NCI-H524 treated with DMSO at 0.1 percent for 48 hours (cell line): ENCODE measurements at places on chromosomes 11 and 22.

DNA sequence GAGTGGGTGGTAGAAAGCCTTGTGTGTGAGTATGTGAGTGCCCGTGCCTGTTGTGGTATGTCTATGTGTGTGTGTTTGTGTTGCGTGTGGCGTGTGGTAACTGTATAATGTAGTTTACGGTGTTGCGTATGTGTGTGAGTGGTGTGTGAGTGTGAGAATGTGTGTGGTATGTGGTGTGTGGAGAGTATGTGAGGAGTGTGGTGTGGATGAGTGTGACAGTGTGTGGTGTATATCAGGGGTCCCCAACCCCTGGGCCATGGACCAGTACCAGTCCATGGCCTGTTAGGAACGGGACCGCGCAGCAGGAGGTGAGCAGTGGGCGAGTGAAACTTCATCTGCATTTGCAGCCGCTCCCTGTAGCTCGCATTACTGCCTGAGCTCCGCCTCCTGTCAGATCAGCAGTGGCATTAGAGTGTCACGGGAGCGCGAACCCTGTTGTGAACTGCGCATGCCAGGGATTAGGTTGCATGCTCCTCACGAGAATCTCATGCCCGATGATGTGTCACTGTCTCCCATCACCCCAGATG lies 5.7 kb downstream of the UPK3A start:
- peak; percentile 62 for DNase-seq

DNA sequence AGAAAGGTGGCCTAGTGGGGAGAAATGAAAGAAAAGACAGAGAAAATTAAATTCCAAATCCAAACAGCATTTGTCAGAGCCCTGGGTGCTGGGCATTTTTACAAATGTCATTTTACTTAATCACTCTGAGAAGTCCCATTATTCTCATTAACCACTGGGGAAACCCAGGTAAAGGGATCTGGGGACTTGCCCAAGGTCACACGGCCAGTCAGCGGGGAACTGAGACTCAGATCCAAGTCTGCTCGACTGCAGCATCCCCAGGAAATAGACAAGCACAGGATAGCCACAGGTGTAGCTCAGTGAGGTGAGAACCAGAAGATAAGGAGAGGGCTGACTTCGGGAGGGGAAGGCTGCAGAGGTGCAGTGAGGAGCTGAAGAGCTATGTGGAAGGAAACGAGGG lies 7.9 kb downstream of the NRXN2 start:
- no peak for DNase-seq

GRCh38 chr11:13261591-13262061 lies 16.0 kb upstream of the BMAL1 start:
- no peak for DNase-seq

DNA sequence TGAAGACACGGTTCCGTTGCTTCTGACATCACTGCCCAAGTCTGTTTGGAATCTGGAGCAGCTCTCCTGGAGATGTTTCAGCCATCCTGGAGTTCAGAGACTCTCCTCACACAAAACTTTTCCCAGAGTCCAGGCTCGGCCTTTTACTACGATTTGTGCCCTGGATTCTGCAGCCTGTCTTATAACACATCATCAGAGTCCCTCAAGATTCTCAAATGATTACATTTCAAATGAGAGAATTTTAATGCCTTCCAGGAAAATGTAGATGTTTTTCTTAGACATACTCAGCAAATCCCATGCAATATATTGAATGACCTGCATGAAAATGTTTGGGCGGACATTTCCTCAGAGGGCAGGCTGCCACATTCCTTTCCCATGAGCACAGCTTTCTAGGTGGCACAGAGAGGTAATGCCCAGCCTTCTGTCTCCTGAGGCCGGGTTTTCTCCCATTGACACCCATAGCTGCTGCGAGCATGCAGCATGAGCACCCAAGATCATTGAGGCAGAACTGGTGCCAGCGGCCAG lies 129.1 kb downstream of the SNX19 start:
- no peak for DNase-seq

GRCh38 chr11:104451197-104451893 lies 287.4 kb upstream of the PDGFD start:
- DNase-seq = no peak

- DNase-seq = no peak
Measured at GRCh38 chr22:44956840-44957767, 52.7 kb downstream of the PHF21B start.

GRCh38 chr11:111696556-111696955 lies 69.6 kb downstream of the PPP2R1B start:
- no peak for DNase-seq

DNA sequence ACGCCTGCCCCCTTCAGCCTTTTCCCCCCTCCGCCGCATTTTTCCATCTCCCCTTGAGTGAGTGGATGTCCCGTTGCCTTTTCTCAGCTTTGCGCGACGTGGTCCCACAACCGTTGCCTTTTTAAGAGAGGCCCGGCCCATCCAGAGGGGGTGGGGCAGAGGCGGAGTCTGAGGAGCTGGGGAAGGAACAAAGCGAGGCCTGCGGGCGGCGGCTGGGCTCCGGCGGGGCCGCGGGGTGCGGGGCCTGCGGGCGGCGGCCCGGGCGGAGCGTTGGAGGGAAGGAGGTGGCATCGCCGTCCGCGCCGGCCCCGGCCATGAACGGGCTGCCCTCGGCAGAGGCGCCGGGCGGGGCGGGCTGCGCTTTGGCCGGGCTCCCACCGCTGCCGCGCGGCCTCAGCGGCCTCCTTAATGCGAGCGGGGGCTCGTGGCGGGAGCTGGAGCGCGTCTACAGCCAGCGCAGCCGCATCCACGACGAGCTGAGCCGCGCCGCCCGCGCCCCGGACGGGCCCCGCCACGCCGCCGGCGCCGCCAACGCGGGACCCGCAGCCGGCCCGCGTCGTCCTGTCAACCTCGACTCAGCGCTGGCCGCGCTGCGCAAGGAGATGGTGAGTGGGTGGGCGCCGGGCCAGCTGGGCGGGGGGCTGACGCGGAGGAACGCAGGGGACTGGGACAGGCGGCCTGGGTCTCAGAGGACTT lies at the start of gene FAM89B:
Gene FAM89B, plus strand, starts transcription at position 183 of the 696 bp plus-strand sequence. Its CDS starts 132 bp downstream, at position 315.
- no peak for DNase-seq

- no peak for DNase-seq
Measured at GRCh38 chr11:23359297-23359696, 499.0 kb upstream of the CCDC179 start.

- no peak for DNase-seq
Measured at GRCh38 chr11:9232482-9232881, 32.7 kb downstream of the DENND5A start.

DNA sequence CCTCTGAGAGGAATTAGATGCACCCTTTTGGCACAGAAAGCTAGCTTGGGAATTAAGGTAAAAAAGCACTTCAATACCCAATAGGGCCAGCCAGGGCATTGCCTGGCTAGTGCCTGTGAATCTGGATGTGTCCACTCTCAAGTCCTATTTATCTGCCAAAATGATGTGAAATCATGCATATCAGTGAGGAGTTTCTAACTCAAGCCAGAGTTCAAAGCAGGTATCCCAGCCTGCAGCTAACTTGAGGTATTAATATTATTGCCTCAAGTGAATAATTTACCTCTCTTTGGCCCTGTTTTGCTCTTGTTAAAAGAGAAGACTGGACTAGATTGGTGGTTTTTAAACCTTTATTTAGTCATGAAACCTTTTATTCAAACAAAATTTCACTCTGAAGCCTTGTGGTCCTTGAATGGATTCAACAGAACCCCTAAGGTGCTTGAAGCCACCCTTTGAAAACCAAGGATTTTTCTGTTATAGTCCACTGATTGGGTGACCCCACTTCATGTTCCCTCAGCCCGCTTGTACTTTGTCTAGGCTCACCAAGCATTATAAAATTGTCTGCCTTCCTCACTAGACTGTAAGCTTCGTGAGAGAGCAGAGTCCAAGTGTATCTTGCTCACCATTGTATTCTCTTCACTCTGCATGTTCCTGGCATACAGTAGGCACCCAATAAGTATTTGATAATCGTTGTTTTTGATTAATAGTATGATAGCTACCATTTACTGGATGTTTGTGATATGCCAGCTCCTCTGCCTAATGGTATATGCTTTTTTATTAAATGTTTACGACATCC lies 4.5 kb downstream of the RNF121 start:
- no peak for DNase-seq

DNA sequence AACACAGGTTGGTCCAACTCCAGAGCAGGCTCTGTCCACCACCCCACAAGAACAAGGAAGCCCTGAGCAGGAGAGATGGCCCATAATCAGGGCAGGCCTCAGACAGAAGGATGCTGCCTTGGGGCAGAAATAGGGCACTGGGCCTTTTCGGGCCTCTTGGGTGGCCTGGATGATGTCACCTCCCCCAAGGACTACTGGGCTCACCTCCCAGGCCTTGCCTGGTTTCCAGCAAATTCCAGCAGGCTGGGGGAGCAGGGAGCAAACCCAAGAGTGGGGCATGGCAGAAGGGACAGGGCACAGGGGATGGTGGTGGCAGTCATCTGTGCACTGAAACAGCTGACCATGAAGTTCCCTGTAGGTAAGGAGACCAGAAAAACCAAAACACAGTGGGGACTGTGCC lies 5.3 kb upstream of the NAA40 start:
- no peak for DNase-seq

DNA sequence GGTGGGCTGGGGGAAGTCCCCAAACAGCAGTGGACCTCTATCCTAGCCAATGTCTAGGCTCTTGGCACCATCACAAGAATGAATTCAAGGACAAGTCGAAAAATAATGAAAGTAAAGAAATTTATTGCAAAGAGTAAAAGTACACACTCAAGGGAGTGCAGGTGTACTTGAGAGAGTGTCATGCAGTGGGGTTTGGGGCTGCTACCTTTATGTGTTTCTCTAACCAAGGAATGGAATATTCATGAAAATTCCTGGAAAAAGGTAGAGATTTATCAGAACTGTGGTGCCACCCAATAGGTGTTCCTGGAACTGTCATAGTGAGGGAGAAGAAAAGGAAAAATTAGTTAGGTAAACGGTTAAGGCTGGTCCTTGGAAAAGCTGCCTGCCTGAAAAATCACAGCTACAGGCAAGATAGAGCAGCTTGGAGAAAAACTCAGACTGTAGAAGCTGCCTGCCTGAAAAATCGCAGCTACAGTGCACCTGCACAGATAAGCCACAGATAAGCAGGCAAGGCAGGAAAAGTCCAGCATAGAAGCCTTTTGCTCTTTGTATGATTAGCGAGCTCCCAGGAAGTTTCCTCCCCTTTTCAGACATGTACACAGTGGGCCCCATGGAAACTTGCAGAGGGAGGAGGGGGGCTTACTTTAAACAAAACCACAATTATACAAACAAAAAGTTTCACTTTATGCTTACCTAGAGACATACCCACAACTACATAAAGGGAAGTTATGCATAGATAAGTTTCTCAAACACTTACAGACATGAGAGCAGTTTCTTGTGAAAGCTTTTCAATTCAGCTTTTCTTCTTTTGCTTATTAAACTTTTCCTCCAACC lies 71.4 kb upstream of the B3GNT6 start:
- DNase-seq = no peak

DNA sequence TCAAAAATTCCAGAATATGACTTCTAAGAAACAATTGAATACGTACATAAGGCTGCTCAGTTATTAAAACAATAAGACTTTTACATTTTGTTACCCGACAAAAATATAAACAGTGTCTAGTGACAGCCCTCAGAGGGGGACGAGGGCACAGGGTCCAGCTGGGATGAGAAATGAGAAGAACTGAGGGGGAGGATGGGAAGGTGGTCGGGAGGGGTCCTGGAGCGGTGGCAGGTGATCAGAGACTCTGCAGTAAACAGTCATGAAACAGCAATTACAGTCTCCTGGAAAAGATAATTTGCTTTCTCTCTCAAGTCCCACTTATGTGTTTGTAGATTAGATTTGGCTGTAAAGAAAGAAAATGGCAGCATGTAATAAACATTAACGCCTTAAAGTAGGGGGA lies 56.0 kb downstream of the PACSIN2 start:
- DNase-seq = no peak

GRCh38 chr22:30830907-30831306 lies 136.2 kb downstream of the OSBP2 start:
- DNase-seq = no peak

DNA sequence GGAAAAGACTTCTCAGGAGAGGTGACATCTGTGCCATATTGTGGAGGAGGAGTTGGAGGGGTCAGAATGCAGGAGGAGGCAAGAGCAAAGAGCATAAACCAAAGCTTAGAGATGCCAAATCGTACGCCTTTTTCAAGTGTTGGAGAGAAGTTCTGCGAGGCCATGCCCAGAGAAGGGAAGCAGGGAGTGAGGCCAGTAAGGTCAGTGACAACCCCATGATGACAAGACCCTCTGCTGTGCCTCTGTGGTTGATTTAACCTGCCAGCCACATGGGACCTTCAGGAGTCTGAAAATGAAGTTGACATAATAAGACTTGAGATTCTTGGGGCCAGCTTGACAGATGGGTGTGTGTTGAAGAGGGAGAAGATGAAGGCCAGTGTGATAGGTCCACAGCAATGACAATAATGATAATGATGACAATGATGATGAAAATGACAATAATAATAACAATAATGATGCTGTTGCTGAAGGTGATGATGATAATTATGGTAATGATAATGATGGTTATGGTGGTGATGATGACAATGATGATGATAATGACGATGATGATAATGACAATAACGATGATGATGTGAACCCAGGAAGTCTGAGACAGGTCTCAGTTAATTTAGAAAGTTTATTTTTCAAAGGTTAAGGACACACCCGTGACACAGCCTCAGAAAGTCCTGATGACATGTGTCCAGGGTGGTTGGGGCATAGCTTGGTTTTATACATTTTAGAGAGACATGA lies 152.6 kb upstream of the B3GAT1 start:
- no peak for DNase-seq

- DNase-seq = no peak
Measured at GRCh38 chr11:13364388-13364787, 86.8 kb downstream of the BMAL1 start.

DNA sequence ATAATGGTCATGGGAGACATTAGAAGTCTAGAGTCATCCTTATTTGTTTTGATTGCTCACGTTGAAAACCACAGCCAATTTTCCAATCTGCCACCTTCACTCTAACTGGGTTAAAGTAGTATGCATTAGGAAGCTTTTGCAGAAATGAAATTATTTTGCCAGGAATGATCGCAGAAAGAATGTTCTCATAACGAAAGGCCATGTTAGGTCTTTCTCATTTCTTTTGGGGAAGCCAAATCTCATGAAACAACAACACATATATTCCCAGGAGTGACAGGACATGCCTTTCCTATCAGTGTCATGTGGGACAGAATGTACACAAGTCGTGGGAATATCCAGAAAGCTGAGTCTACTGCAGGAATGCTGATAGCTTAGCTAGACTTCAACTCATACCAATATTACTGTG lies 386.3 kb downstream of the AASDHPPT start:
- DNase-seq = no peak

- DNase-seq = peak; percentile 7
Measured at GRCh38 chr11:73229321-73229895, 11.3 kb downstream of the P2RY2 start.

- DNase-seq = no peak
Measured at GRCh38 chr22:47457021-47457420, 694.6 kb downstream of the TBC1D22A start.
